ENCODE measurements at places on chromosomes 7 and 10.

DNA sequence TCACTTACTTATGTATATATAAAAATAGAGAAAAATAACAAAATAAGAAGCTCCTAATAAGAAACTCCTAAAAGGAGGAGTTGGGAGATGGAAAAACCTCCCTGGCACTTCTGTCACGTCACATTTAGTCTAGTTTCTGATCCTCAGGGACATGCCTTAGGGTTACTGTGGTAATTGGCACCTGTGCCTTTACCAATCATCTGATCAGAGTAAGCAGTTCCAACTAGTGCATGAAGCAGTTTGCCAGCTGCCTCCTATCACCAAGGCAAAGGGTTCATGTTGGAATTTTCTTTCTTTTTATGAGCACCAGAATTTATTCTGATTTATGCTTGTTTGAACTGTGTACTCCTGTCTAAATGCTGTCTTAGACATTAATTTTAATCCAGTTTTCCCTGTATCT, 49.9 kb downstream of the ARL4A start:
- no peak for DNase-seq

DNA sequence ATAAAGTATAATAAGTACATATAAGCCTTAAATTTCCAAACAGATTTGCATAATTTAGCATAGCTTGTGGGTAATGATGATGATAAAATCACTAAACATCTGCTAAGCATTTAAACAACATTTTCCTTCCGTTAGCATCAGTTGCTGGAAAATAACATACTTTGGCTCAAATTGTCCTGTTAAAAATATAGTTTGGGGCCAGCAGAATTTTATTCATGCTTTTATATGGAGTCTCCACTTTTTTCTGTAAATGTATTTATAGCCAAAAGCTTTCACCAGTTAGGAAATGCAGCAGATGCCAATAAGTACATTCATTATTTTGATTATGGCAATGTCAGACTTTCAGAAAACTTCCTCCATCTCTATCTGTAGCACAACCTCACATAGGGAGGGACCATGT, 107.2 kb downstream of the CNTNAP2 start:
- DNase-seq, result no peak

- peak; percentile 42 for DNase-seq
Observed at GRCh38 chr10:18240185-18240882, 100.1 kb downstream of the CACNB2 start.

- no peak for DNase-seq
Observed at GRCh38 chr10:1475771-1476454, 261.4 kb downstream of the ADARB2 start.

DNA sequence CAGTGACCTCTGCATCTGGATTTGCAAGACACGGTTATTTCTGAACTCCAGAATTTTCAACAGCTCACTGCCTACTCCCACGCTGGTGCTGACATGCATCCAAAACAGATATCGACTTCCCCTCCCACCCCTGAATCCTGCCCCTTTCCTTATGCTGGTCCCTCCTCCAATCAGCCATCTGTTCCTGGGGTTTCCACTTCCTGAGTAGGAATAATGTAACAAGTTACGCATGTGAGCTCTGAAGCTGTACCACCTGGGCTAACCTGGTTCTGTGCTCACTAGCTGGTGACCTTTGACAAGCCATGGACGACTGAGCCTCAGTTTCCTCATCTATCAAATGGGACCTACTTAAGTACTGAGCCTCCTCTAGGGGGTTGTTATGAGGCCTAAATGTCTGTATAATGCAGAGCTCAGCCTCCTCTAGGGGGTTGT, 1.7 kb upstream of the NCAPG2 start:
- no peak for DNase-seq
